CD8-positive, alpha-beta memory T cell (primary cell): ENCODE measurements at places on chromosomes 5 and 9. TPM values are rescaled to one million over a fixed set of nuclear protein-coding genes. Genes with fewer than 3 reads are reported as not detected.

The PCDHB15 gene
- not detected for total RNA-seq

The SLC34A1 gene
- total RNA-seq = not detected

The CHSY3 gene
- total RNA-seq = not detected

GRCh38 chr9:102521097-102521755 is 473.9 kb upstream of the CYLC2 start:
- DNase-seq = no peak

- DNase-seq = peak; percentile 62
Measured at GRCh38 chr5:139669662-139670368, 21.7 kb downstream of the CXXC5 start.

GRCh38 chr9:16434526-16434925 is 435.9 kb downstream of the BNC2 start:
- no peak for DNase-seq

DNA sequence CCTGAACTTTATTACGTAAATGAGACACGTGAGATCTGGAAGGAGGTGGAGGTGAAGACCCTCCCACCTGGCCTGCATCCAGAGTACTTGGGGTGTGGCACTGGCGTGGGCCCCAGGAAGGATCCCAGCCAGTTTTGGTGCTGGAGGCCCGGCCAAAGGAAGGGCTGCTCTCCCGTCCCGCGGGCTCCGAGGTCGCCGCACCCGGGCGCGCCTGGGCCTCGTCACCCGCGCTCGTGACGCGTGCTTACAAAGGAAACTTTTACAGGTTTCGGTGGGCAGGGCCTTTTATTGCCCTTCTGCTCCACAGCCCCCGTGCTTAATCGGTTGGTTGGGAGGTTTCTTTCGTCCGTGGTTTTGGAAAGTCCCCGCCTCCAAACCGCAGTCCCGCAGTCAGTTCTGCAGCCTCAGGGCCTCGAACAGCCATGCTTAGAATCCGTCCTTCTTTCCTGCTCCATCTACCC is 29.2 kb downstream of the CDKN2A start:
- peak; percentile 68 for DNase-seq

- no peak for DNase-seq
Measured at GRCh38 chr5:156815988-156816599, 34.0 kb upstream of the PPP1R2B start.

GRCh38 chr5:123771715-123772114 is 259.7 kb downstream of the CSNK1G3 start:
- no peak for DNase-seq

DNA sequence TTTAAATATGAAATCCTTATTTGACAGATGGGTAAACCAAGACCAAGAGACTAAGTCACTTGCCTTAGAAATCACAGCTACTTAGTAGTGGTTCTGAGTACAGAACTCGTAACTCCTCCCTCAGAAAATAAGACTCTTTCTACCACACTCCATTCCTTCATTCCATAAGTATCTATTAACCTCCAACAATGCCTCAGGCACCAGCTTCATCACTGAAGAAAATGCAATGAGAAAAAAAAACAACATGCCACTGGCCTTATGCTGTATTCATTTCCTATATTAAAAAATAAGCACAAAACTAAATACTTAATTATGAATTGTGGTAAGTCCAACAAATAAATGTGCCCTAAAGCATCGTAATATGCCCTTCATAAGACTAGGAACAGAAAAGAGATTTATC is 13.5 kb upstream of the FREM1 start:
- DNase-seq = no peak

DNA sequence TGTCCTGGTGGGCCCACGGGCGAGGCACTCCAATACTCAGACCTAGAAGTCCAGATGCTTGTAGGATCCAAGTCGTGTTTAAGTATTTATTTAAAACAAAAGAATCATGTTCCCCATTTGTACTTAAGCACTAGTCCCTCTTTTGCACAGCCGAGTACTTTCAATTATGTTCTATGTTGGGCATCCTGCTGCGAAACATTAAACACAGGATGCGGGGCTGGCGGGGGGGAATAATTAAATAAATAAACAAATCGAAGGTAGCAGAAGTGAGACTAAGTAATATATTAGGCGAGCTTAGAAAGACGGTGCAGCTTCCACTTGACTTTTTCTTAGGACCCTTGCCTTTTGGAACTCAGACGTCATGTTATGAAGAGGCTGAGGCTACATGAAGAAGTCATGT is 1129.2 kb upstream of the ACO1 start:
- no peak for DNase-seq

- no peak for DNase-seq
Measured at GRCh38 chr9:105141146-105141975, 103.1 kb upstream of the SLC44A1 start.
